ENCODE measurements at places on chromosomes 5 and 9.

GRCh38 chr9:136740069-136740468 is 2.7 kb downstream of the LCN10 start:
- DNase-seq = no peak

- no peak for DNase-seq
Observed at GRCh38 chr5:40278881-40279280, 400.8 kb upstream of the PTGER4 start.

DNA sequence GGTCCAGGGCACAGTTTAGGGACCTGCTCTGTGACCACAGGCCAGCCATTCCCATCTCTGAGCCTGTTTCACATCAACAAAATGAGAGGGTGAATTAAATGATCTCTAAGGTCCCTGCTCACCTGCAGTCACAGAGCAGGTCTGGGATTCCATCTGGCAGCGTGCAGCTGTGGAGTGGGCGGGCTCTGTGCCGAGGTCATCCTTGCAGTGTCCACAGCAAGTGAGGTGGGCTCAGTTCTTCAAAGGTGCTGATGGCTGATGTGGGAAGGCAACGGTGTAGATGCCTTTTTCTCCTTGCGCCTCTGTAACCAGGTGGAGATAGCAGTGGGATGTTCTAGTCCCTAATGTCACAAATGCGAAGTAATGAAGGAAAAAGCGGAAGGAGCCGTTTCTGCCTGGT is 11.9 kb downstream of the OR2V1 start:
- no peak for DNase-seq

DNA sequence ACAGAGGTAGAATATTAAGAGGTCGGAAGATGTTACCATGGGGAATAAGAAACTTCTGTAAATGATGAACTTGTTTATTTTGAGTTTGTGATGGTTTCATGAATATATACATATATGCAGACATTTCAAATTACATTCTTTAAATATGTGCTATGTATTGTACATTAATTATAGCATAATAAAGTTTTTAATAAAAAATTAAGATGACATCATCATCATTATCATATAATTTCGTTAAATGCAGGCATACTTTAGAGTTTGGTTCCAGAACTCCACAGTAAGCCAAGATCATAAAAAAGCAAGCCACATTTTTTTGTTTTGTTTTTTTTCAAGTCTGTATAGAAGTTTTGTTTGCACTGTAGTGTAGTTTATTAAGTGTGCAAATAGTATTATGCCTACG is 1403.5 kb downstream of the EFNA5 start:
- DNase-seq = no peak

- DNase-seq = no peak
Observed at GRCh38 chr5:60010853-60011252, 117.3 kb upstream of the PDE4D start.

DNA sequence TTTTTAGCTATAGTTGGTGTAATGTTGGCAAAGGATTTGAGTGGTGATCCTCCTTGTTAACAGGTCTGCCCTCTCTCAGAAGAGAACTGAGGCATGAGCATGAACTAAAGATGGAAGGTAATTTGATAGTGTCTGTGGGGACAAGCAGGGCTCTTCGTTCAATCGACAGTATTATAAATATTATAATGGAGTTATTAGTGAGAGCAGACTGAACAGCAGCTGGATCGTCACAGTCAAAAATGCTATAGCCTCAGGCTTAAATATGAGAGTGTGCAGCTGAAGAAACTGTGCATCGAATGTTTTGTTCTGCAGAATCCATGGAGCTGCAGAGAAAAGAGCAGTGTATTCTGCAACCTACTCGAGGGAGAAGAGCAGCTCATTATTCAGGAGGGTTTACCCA is 757.3 kb downstream of the DNAH5 start:
- DNase-seq = no peak

DNA sequence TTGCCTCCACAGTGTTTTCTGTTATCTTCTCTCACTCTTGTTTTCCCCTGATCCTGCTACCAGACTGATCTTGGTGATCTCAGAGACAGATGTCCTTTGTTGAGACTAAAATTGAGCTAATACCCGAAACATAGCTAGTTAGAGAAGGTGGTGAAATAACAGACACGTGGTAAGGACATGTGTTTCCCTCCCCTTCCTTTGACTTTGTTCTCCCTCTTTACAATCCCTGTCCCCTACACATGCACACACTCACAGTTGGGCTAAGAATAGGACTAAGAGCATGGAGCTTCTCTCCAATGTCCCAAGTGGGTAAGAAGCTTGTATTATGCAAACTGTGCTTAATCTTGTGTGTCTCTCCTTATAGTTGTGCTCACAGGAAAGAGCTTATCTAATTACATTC is 1603.0 kb upstream of the C9orf72 start:
- DNase-seq = no peak

GRCh38 chr9:87810008-87810407 is 72.7 kb upstream of the SPATA31E1 start:
- DNase-seq = no peak

DNA sequence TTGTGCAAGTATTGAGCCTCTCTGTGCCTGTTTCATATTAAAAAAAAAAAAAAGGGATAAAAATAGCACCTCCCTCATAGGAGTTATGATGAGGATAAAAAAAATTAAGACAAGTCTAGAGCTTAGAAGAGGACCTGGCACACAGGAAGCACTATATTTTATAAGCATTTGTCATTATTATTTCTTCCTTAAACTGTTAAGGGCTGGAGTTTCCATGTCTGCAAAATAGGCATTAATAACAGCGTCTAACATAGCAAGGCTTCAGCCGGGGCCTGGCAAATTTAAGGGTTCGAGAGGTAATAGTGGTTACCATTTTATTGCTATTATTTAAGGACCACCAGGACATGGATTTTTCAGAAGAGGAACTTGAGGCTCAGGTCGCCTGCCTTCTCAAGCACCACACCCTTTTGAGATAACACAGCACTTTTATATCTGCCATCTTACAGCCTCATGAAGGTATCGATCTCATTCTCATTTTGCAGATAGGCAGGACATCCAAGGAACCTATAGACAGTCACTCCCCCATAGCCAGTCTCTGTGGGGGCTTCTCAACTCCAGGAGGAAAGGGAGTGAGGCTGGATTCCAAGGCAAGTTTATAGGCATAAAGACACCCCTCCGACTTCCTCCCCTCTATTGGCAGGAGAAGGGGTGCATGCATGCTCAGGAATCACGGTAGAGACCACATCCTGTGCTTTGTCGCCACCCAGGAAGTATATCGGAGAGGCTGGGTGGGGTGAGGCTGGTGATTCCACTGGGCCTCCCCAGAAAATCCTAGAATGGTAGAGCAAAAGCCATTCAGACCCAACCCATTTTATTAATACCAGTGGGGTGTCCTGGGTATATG is 2.4 kb downstream of the ANXA6 start:
- peak; percentile 43 for DNase-seq

DNA sequence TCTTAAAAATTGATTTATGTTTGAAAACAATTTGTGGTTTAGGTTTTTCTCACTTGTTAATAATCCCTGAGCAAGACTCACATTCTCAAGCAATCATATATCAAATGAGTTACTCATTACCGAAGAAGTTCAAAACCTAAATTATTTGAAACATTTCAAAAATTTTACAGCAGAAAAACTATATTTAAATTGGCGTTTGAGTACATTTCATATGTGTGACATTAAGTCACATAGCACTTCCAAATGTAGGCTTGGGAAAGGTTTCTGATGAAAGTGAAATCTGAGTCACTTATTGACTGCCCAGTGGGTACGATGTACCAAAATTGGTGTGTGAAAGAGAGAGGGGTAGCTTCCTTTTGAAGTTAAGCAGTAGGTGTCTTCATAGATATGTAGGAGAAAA is 411.4 kb upstream of the SGCD start:
- DNase-seq = no peak

DNA sequence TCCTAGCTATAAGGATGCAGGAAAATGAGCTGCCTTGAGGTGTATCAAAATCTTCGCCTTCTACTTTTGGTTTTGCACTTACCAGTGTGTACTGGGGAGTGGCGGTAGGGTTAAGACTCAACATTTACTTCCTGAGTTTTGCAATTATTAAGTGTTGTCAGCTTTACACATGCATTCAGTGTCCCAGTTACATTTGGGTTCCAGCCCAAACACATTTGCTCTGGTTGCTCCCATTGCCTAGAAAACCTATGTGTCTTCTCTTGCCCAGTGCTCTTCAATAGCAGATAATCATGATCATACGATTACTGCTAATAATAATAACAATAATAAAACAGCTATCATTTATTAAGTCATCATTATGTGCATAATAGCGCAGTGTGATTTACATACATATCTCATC is 241.5 kb upstream of the PAPPA start:
- DNase-seq = no peak

DNA sequence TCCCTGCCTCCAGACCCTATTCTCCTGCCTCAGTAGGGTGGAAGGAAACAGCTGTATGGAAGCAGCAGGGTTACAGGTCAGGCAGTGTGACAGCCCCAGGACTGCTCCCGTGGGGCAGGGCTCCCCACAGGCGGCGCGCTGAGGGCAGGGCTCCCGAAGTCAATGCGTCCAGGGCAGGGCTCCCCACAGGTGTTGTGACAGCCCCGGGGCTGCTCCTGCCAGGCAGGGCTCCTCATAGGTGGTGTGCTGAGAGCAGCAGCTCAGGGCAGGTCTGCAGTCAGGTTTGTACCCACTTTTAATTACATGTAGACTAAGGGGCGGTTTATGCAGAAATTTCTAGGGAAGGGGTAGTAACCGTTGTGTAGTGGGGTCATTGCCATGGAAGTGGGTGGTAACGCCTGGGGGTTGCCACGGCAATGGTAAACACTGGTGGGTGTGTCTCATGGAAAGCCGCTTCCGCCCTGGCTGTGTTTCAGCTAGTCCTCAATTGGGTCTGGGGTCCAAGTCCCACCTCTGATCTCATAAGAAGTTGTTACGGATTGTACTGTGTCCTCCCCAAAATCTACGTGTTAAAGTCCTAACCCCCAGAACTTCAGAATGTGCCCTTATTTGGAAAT is 16.7 kb upstream of the TERT start:
- no peak for DNase-seq

DNA sequence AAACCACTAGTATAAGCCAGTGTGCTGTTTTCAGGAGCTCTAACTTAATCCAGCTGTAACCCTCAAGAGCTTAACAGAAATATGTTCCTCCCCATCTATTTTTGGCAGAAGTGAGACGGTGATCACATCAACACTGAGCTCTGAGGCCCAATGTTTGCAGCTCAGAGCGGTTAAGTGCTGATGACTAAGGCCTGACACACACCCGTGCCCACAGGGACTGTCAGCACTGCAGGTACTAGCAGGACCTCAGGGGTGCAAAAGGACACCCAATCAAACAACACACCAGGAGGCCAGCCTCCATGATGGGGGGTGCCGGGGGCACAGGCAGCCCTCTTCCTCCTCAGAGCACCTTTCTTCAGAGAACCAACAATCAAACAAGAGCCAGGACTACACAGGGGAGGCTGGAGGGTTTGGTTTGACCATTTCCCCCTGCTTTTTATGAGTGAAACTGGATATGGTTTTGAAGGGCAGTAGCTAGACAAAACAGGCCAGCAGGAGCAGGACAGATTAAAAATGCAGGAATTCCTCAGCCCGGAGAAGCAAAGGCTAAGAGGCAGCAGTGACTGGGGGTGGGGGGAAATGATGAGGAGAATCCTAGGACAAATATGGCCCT is 61.3 kb downstream of the RAPGEF1 start:
- peak; percentile 62 for DNase-seq

- no peak for DNase-seq
Observed at GRCh38 chr5:115170134-115170928, 623 bp upstream of the TRIM36 start.

- DNase-seq = no peak
Observed at GRCh38 chr9:96246267-96246671, 55.7 kb downstream of the HSD17B3 start.

DNA sequence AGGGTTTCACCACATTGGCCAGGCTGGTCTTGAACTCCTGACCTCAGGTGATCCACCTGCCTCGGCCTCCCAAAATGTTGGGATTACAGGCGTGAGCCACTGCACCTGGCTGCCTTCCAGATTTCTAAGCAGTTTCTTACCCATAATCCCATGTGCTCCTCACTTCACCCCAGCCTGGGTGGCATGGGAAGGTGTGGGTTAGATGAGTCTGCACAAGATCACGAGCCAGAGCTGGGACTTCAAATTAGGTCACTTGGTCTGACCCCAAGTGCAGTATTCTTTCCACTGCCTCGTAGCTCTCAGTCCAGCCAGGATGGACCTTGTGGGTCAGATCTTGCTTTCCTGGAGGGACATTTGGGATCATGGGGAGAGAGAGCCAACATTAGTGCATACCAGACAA is 37.5 kb upstream of the STRBP start:
- DNase-seq = no peak

GRCh38 chr5:53335115-53335514 is 145.3 kb upstream of the FST start:
- no peak for DNase-seq

GRCh38 chr5:141883892-141884318 is 5.7 kb upstream of the PCDH1 start:
- DNase-seq = no peak

DNA sequence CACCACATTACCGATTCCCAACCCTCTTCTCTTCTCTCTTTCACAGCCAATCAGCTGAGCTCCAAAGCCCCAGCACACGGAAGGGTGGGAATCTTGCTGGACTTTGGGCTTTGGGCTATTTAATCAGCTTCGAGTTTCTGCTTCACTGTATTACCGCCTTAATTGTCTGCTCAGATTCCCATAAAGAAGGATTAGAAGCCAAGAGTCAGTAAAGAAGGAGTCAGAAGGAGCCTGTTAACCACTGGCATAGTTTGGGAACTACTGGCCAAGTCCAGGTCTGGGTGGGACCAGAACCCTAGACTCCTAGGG is 4.4 kb downstream of the SPRY4 start:
- no peak for DNase-seq

DNA sequence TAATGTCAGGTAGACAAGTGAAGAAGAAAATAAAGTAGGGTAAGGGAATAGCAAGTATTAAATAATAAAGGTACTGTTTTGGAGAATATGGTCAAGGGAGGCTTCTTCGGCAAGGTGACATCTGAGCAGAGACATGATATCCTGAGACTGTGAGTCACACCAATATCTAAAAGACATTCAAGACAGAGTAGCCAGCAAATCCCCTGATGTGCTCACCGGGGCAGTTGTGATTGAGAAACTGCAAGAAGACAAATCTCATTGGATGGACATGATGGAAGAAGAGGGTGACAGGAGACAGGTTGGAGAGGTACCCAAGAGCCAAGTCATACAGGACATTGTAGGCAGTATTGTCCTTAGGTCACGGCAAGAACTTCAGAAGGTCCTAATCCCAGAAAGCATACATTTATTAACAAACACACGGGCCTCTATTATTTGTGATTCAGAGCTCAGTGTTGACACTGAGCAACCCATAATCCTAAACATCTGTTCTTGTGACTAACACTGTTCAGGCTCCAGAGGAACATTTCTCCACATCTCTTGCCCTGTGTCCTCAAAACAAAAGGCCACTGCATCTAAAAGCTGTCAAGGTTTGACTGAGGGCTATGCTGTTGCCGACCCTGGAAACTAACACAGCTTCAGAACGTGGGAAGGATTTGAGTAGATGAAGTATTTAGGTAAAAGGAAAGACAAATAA is 258.7 kb upstream of the CLINT1 start:
- DNase-seq = no peak

- no peak for DNase-seq
Observed at GRCh38 chr5:33968211-33969005, 16.1 kb downstream of the SLC45A2 start.

Measured in stimulated activated CD8-positive, alpha-beta memory T cell treated with anti-CD3 and anti-CD28 coated beads, Interleukin-2, amount 100 ng/mL, for 48 hours (primary cell).